ENCODE measurements at places on chromosomes 12 and 14.

DNA sequence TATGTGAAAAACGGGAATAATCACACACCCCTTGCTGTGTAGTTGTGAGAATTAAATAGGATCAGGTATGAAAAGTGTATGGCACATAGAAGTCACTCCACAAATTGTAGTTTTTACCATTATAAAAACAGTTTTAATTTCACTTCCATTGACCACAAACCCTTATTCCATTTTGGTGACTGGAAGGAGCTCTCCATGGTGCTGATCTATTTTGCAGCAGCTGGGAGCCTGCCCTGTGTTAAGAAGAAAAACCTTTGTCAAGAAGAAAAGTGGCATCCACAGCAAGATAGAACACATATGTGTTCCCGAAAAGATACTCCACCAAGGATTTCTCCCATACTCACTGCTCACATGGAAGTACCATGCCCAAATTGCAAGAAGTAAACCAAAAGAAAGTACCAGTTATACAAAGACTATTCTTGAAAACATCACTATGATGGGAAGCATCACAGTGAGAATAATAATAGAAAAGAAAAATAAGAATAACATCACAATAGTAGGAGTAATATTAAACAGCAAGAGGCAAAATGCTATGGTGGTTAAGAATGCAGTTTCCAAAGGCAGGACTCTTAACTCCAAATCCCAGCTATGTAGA, 58.7 kb downstream of the TUNAR start:
- no peak for DNase-seq

DNA sequence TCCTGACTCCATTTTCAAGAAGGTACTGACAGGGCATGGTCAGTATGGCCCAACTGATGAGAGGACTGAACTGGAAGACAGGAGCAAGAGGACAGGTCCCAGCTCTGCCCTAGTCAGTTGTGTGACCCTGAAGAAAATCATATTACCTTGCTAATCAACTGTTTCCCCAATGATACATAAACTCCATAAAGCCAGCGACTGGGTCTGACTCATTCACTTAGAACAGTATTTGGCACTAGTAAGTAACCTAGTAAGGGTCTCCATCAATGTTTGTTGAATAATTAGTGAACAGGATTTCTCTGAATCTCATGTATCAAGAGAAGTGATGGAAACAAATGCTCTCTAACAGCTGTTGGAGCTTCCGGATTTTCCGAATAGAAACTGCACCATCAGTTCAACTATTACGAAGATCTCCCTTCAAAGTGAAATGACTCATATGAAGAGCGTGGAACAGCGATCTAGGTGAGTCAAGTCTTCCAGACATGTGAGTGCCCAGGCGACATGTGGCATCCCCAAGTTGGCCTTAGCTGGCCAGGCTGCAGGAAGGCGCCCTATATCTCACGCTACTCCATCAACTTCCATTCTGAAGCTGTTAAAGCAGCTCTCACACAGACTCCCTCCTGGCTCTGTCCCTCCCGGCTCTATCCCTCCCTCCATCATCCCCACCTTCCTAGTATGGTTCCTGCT, 94.5 kb downstream of the TTC7B start:
- DNase-seq: no peak

DNA sequence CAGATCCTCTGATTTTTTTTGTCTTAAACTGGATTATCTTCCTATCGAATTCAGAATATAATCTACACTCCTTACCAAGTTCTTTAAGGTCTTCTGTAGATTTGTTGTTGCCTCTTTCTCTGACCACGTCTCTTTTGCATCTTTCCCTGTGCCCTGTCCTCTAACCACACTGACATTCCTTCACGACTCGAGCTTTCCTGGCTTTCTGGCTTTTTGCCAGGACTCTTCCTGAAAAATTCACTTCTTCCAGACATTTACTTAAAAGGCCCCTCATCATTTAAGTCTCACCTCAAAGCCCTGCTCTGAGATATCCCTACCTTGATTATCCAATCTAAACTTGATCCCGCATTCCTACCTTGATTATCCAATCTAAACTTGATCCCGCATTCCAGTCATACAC, 422.3 kb upstream of the DCN start:
- DNase-seq: no peak

DNA sequence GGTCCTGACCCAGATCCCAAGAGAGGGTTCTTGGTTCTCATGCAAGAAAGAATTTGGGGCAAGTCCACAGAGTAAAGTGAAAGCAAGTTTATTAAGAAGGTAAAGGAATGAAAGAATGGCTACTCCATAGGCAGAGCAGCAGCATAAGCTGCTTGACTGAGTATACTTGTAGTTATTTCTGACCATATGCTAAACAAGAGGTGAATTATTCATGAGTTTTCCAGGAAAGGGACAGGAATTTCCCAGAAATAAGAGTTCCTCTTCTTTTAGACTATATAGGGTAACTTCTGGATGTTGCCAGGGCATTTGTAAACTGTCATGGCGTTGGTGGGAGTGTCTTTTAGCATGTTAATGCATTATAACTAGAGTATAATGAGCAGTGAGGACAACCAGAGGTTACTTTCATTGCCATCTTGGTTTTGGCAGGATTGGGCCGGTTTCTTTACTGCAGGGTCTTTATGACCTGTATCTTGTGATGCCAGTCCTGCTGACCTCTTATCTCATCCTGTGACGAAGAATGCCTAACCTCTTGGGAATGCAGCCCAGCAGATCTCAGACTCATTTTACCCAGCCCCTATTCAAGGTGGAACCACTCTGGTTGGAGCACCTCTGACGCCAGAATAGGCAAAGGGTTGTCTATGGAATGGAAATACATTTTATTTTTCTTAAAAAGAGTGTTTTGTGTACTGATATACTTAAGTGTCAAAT, 113.8 kb downstream of the OTOGL start:
- DNase-seq: no peak

DNA sequence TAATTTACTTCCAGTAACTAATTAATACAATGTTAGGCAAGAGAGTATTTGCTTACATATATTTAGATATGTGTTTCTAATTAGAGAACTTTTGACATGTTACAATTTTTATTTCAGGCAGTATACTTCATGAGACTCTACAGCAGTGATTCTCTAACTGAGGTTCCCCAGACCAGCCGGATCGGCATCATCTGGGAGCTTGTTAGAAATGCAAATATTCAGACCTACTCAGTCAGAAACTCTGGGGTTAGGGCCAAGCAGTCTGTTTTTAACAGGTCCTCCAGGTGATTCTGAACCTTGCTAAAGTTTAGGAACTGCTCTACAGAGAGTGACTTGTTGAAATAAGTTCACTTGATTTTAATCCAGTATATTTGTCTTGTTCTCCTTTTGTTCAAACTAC, 46.5 kb downstream of the ARID2 start:
- no peak for DNase-seq

DNA sequence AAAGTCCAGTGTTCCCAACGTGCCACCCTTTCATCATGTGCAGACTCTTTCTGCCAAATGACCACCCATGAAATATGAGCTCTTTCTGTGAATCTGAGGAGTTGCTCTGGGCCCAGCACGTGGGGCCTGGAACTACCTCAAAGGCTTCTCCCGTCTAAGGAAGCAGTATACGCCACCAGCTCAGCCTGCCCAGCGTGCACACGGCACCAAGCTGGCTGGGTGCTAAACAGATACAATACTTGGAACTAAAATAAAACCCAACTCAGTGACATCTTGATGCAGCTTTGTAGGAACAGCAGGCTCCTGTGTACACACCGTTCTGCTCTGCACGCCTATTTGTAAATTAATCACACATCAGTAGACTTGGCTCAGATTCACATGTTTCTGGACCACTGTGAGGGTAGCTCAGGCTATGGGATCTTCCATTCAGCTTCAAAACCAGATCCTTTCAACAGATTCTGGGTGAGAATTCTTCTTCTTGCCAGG, 74.8 kb downstream of the ARL6IP4 start:
- DNase-seq: no peak

- no peak for DNase-seq
These were observed 31.8 kb downstream of the CPSF2 start for GRCh38 chr14:92153581-92153980.

DNA sequence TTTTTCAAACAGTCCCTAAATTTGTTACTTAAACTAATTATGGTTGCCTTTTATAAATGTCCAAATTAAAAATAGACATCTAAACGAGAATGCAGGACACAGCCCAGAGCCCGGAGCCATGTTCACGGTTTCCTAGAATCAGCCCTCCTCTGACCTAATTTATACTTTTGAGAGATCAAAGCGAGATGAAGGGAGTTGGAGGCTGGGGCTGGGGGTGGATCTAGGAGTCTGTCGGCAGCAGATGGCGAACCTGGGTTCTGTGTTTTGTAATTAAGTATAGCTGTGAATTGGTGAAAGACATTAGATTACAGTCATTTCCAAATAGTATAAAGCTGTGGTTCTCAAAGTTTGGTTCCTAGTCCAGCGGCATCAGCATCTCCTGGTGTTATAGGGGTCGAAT, 210.1 kb downstream of the SLC41A2 start:
- DNase-seq: no peak

- DNase-seq: no peak
These were observed 155.9 kb upstream of the PRMT8 start for GRCh38 chr12:3335078-3335487.

- no peak for DNase-seq
These were observed 153.4 kb upstream of the AEBP2 start for GRCh38 chr12:19285793-19286448.

DNA sequence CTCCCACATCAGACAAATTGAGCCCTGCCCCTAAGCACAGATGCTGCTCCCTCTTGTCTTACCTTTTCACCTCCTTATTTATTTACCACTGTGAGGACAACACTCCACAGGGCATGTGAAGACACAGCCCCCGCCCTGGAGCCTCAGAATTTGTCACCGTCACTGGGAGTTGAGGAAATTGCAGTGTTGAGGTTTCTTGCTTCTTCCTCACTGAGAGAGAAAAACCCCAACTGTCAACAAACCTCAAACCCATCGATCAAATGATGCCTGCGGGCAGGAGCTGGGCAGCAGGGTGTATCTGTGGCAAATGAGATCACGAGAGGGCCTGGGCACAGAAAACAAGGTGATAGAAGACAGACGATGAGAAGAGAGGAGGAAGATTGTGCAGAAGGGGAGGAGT, 30.5 kb upstream of the PLEKHG3 start:
- DNase-seq: no peak

DNA sequence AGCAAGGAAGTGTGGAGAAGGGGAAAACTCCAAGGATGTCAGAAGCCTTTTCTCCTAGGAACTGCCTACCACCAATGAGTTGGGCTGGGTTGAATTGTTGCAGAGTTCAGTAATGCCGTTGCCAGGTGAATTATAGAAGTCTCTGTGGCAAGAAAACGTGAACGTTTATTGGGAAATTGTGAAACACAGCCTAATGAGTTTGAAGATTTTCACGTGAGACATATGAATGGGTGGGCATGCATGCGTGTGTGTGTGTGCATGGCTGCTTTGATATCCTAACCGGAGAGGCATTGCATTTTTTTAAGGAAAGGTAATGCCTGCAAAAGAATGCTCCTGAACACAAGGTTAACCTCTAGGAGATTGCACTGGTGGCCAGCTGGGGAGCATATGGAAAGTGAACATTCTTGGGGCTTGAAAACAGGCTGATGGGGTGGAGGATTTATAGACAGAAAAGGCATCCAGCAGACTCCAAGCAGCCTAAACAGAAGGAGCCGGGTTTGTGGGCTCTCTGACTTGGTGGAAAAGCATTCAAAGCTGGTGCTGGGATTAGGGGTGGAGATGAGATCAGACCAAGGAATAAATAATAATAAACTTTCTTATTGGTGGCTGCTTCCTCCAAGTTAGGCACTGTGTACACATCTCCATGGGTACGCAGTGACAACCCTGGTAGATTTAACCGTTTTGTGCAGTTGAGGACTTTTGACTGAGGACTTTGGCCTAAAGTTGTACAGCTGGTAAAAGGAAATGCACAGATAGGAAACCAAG, 67.8 kb downstream of the NTF3 start:
- no peak for DNase-seq

GRCh38 chr12:120724720-120725119, 906 bp upstream of the ACADS start:
- DNase-seq: no peak

DNA sequence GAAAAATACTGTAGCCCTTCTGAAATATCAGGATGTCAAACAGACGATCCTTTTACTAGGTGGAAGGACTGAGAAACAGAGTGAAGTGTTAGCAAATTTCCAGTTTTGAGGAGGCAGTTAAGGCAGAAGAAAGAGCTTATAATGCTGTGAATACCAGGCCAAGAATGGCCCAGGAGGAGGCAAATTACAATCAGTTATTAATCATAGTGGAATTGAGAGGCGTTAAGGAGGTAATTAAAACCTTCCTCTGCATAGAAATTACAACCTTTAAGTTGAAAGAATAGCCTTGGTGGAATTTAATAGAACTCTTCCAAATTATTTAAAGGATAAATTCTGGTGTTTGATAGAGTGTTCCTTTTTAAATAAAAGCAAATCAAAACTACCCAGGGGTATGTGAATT, 590.9 kb upstream of the SEL1L start:
- no peak for DNase-seq

DNA sequence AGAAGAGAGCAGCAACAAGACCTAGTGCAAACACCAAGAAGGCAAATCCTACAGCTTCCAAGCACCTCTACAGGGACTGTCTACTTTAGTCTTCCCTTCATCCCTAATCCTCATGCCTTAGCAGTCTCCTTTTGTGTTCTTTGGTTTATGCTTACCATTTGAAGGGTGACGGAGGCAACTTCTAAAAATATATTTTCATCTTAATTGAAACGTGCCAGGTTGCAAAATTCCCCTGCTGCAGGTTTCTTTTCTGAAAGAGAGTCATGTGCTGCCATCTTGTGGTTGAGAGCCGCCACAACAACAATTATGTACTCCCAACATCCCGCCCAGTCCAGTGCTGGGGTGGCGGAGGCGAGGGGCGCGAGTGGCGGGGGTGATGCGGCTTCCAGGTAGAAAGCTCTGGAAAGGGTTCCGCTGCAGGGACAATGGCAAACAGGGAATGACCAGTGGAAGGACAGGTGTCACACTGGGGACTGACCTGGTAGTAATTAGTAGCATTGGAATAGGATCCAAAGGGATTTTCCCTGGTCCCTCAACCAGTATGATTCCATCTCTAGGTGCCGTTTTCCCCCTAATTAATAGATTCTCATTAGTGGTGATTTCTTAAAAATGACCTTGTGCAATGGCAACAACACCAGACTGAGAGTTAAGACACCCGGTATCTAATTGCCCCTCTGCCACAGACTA, 80.3 kb upstream of the GNG2 start:
- peak; percentile 37 for DNase-seq

- DNase-seq: no peak
These were observed 66.8 kb downstream of the VWF start for GRCh38 chr12:6057700-6058099.

DNA sequence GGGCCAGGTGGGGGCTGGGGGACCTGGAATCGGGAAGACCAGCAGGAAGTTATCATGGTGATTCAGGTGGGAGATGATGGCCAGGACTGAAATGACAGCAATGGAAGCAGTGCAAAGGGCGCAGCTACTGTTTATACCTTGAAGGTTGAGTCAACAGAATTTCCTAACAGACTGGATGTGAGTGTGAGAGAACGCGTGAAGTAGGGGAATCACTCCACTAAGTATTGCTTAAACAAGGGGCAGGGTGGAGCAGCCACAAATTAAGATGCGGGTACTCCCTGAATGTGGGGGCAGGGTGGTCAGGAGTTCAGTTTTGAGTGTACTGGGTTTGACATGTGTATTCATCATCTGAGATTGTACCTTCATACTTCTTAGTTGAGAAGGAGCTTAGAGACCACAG, 45.1 kb downstream of the MYF5 start:
- DNase-seq: no peak

- peak; percentile 63 for DNase-seq
These were observed 445 bp downstream of the CERS5 start for GRCh38 chr12:50166799-50167048.

GRCh38 chr12:42475106-42475505, 114.4 kb downstream of the PRICKLE1 start:
- no peak for DNase-seq

All from stimulated activated CD8-positive, alpha-beta memory T cell treated with anti-CD3 and anti-CD28 coated beads, Interleukin-15, amount 100 ng/mL, for 48 hours (primary cell).